Fibroblast of skin of right biceps (primary cell): ENCODE measurements at places on chromosomes 7 and 10.

GRCh38 chr10:112280205-112280921 is 2.8 kb upstream of the TECTB start:
- DNase-seq = peak; percentile 68

DNA sequence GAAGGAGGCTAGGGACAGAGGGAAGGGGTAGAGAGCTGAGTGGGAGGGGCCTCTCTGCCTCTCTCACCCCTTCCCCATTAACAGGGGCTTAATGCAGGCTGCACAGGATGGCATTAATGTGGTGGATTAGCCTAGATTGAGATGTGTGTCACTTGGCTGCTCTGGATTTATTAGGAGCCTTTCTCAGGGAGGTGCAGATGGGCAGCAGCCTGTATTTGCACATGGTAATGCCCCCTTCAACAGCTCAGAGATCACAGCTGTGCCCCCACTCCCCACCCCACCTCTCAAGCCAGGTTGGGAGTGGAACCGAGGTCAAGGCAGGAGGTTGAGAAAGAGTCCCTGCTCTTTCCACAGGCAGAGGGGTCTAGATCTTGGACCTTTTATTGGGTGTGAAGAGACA is 7.3 kb downstream of the PITX3 start:
- no peak for DNase-seq

DNA sequence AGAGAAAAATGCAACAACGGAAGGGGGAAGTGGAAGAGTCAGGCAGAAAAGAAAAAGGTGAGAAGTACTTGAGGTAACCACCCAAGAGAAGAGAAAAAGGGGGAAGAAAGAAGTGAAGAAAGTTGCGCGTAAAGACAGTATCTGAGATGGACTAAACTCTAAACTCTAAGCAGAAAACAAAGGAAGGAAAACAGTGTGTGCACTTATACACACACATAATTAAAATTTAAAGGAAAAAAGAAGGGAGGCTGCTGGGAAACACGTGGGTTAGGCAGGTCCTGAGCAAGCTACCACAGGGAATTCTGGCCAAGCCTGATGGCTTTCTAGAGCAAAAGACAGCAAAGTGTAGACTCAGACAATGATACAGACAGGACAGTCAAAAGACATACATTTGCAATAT is 78.0 kb downstream of the UBE2H start:
- no peak for DNase-seq

GRCh38 chr7:139246905-139247304 is 15.9 kb downstream of the UBN2 start:
- peak; percentile 68 for DNase-seq

GRCh38 chr10:6082496-6083395 is 6.1 kb upstream of the RBM17 start:
- peak; percentile 33 for DNase-seq

DNA sequence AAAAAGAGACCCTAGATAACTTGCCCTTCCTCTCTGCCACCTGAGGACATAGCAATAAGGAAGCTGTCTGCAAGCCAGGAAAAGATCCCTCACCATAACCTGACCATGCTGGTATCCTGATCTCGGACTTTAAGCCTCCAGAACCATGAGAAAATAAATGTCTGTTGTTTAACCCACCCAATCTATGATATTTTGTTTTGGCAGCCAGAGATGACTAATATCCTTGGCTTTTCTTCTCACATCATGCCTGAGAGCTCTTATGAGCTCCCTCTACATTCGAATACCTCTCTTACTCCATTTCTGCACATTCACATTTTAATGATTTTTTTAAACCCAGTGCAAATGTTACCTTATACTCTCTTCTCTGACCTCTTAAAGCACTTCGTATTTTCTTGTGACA is 214.0 kb upstream of the CHRM2 start:
- no peak for DNase-seq

DNA sequence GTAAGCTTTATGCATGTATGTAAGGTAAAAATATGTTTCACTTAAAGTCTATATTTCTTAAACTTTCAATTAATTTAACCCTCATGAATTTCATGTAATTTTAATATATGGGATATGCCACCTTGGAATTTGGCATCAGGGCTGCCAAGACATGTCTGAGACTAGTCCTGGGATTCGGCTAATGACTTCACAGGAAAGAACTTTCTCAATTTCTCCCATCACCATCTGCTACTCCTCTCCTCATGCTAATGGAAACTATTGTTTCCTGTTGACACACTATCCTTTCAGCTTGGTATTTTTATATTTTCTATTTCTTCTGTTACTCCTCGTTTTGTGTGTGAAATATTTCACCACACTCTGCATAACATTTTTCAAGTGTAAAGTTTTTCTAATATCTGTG is 205.9 kb downstream of the ARL4A start:
- DNase-seq = peak; percentile 5

DNA sequence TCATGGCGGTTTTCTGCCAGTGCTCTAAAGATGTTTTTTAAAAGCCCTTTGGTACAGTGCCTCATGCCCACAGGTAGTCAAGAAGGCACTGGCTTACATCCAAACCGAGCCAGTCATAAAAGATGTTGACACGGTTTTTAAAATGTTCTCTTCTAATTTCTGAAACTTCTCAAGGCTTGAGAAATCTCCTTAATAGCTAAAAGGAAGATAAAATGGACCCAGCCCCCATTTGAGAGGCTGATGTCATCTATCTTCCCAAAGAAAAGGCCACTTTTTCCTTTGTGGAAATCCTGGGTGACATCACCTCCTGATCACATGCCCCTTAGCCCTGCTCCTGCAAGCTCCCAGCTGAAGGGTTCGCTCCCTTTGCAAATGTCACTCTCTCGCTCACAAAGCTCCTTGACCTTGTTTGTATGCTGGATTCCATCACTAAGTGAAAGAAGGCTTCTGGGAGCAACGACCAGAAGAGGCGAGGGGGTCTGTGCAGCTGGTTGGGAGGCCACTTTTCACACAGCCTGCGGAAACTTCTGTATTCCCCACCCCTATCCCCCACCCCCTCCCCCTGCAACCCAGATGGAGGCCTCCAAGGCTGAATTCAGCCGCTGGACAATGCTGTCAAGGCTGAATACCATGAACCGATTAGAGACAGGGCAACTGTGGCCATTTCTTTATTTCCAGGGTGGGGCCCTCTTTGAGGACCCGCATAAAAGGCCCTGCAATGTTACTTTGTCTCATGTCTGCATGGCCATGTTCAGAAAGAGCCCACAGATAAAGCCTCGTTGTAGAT is 122.8 kb downstream of the CUBN start:
- peak; percentile 61 for DNase-seq

- no peak for DNase-seq
Observed at GRCh38 chr10:7424919-7425318, 14.1 kb upstream of the SFMBT2 start.

DNA sequence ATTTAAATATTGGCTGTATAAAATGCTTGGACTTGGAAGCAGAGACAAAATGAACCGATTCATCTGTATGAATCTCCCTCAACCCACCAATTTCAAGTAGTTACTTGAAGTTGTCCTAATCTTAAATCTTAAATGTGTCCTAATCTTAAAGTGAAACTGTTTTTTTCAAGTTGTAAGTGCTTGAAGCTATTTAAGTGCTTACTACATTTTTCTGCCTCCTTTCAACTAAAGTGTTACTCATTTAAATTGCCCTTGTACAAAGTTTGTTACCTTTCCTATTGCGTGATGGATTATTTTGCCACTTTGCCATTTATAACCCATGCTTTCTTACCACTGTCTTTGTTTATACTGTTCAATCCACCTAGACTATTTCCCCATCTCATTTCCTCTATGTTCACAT is 2.8 kb downstream of the BCAP29 start:
- no peak for DNase-seq

DNA sequence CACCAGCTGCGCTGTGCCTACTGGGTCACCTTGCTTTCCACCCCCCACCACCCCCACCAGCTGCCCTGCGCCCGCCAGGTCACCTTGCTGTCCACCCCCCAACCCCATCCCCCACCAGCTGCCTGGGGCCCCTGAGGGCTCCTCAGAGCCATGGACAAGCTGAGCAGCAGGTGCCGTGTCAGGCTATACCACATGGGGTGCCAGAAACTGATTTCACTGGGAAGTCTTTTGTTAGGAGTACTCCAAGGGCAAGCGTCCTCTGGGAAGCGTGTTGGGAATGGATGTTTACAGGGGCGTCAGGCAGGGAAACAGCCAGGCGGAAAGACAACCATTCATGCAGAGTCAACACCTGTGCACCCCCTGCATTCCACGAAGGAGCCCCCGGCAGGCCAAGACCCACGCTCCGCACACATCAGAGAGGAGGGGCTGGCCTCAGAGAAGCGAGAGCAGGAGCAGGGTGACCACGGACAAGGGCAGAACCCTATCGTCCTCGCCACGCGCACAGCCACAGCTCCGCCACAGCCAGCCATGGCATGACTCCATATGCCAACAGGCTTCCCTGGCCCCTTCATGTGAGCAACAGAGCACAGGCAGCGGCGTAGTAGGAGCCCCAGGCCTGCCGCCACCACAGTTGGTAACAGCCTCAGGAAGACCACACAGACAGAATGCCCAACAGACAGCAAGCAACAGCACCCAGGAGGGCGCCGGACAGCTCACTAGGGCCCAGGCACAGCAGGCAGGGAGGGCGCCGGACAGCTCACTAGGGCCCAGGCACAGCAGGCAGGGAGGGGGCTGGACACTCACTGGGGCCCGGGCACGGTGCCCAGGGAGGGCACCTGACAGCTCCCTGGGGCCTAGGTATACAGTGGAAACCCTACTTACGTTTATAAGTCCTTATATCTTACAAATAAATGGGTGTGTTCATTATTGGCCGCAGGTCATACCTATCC is 180.8 kb downstream of the MAD1L1 start:
- DNase-seq = no peak

- DNase-seq = no peak
Observed at GRCh38 chr7:118369987-118370386, 145.5 kb downstream of the ANKRD7 start.

- no peak for DNase-seq
Observed at GRCh38 chr10:133022776-133023100, 65.0 kb upstream of the ADGRA1 start.

GRCh38 chr7:123624527-123625183 is 23.0 kb downstream of the ASB15 start:
- DNase-seq = peak; percentile 22

- DNase-seq = peak; percentile 85
Observed at GRCh38 chr7:157404845-157405481, 68.2 kb downstream of the DNAJB6 start.

- no peak for DNase-seq
Observed at GRCh38 chr7:44266526-44266925, 58.9 kb downstream of the CAMK2B start.

DNA sequence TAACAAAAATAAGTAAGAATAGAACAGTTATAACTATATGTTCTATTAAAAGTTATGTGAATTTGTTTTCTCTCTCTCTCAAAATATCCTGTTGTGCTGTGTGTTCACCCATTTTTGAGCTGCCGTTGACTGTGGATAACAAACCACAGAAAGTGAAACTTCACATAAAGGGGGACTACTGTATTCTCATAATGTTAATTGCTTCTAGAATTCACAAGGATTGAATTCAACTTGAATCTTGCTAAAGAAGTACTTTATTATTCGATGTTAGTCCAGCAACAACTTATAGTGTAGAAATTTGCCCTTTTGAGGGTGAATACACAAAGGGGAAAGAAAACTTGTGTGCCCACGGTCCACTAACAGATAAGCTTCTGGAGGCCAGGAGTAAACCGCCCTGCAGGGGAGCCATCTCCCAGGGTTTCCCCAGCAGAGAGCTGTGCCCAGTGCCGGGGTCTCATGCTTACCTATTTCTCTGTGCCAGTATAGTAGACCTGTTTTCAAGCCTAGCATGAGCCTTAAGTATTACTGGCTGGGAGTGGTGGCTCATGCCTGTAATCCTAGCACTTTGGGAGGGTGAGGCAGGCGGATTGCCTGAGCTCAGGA is 87.1 kb downstream of the KAT6B start:
- no peak for DNase-seq

DNA sequence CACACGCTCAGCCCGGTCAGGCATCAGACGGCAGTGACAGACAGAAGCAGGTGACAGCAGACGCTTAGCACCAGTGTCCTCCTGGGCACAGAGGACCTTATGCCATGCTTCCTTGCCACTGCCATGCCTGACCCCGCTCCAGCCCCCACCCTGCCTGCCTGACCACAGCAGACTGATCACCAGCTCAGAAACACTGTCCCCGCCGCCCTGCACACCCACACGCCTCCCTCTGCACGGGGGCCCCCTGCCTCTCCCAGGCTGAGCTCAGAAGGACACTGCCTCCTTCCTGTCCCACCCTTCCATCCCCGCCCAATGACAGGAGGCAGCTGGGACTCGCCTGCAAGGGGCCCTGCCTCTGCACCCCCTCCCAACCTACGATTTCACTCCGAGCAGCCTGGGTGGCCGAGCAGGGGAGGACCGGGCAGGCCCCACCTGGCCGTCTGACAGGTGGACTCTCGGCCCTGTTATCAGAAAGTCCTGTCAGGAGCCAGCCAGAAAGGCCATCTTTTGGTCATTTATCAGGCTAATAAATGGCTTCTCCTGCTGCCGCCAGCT is 183.4 kb downstream of the ELFN1 start:
- no peak for DNase-seq

- no peak for DNase-seq
Observed at GRCh38 chr7:117216436-117217069, 106.3 kb downstream of the WNT2 start.

- peak; percentile 53 for DNase-seq
Observed at GRCh38 chr10:103542764-103543616, 49.5 kb downstream of the NEURL1 start.

DNA sequence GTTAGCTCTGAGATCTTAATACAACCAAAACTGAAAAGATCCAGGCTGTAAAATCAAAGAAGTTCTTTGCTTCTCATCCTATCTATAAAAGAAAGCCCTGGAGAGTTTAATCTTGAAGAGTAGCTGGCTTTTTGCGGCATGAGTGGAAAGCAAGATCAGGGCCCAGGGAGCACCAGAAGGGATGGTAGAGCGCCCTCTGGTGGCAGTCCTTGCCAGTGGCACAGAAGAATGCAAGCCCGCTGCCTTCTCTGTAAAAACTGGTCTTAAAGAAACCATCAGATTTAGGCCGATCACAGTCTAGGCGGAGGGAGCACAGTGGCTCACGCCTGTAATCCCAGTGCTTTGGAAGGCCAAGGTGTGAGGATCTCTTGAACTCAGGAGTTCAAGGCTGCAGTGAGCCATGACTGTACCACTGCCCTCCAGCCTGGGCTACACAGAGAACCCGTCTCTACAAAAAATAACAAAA is 35.6 kb downstream of the CPN1 start:
- DNase-seq = peak; percentile 78

DNA sequence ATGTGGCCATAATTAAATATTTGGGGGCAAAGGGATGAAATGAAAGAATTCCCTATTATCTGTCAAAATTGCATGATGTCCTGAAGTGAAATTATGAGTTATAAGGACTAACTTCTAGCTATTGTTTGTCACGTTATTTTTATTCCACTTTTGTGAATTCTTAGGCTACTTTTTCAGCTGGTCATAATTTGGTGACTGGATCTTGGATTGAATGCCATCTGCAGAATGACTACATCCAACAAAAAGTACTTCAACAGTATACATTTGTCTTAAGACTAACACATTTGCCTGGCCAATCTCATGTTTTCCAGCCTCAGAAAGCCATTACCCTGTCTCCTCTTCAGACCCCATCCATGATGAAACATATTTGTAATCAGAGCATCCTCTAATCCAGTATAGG is 48.1 kb upstream of the WNT16 start:
- DNase-seq = peak; percentile 42
